ENCODE measurements at places on chromosomes 5 and 9. TPM values are rescaled to one million over a fixed set of nuclear protein-coding genes. Genes with fewer than 3 reads are reported as not detected.

Gene DOCK2
- 109 TPM for polyA plus RNA-seq

Gene TLX3
- not detected for polyA plus RNA-seq

Gene C5orf34
- polyA plus RNA-seq: 12.2 TPM

Gene MUSK
- not detected for polyA plus RNA-seq

Gene STC2
- 2.0 TPM for polyA plus RNA-seq

Gene MRPS30
- 72.3 TPM for polyA plus RNA-seq

Gene CCDC192
- polyA plus RNA-seq: 0.50 TPM

Gene MSANTD3
- 6.0 TPM for polyA plus RNA-seq

Gene PLK2
- 0.85 TPM for polyA plus RNA-seq

Gene PCAT7
- not detected for polyA plus RNA-seq

Gene PCDHB6
- not detected for polyA plus RNA-seq

GRCh38 chr9:16624744-16625117 lies 245.7 kb downstream of the BNC2 start:
- H3K27me3 ChIP-seq: peaks cover 2% of the 10 kb centered on the region
- DNase-seq: no peak
- no peak overlapping the region for H3K27ac ChIP-seq
- no peaks in the 10 kb centered on the region for H3K36me3 ChIP-seq
- H3K4me3 ChIP-seq: no peak overlapping the region

GRCh38 chr9:129568560-129569501 lies 52.1 kb downstream of the C9orf50 start:
- no peak overlapping the region for H3K27ac ChIP-seq
- DNase-seq: no peak
- no peaks in the 10 kb centered on the region for H3K36me3 ChIP-seq
- peaks cover 4% of the 10 kb centered on the region for H3K4me1 ChIP-seq

GRCh38 chr5:147674411-147674810 lies 108.1 kb downstream of the JAKMIP2 start:
- no peak for DNase-seq
- H3K27me3 ChIP-seq: no peaks in the 10 kb centered on the region
- H3K4me1 ChIP-seq: no peaks in the 10 kb centered on the region
- H3K36me3 ChIP-seq: no peaks in the 10 kb centered on the region
- no peak overlapping the region for H3K4me3 ChIP-seq

DNA sequence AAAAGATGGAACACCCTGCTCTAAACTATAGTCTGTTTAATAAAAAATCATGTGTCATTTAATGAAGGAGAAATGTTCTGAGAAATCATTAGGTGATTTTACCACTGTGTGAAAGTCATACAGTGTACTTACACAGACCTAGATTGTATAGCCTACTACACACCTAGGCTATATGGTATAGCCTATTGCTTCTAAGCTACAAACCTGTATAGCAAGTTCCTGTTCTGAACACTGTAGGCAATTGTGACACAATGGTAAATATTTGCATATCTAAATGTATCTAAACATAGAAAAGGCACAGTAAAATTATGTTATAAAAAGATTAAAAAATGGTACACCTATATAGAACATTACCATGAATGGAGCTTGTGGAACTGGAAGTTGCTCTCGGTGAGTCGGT lies 40.6 kb downstream of the EFNA5 start:
- H3K4me3 ChIP-seq: no peak overlapping the region
- no peaks in the 10 kb centered on the region for H3K4me1 ChIP-seq
- DNase-seq: no peak
- no peaks in the 10 kb centered on the region for H3K27me3 ChIP-seq
- no peaks in the 10 kb centered on the region for H3K36me3 ChIP-seq
- H3K27ac ChIP-seq: no peak overlapping the region

DNA sequence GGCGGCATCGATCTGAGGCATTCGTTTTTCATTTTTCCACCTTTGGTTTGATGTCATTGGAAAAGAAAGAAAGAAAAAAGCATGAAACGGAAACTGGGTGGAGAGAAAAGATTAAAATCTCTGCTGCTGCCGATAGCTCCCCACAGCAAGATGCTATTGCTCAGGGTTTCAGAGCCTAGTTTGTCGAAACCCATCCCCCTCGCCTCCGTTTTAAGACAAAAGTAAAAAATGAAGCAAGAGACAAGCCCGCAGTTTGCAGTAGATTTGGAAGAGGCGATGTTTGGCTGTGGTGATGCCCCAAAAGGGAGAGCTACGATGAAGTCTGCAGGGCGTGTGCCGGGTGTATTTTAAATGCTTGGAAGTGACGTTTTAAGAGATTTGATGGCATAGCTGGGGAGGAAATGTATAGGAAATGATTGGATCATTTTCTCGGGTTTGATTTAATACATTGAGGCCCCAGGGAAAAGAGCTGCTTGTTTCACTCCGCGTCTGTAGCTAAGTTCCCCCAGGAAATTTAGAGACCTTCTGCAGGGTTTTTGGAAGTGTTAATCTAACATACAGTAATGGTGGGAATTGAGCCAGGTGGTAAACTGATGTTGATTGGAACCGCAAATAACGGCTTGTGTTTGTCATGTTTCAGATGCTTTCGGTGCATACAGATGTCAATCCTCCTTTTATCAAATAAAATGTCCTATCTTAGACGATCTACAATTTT lies 909 bp downstream of the NDFIP1 start:
- H3K27ac ChIP-seq: no peak overlapping the region
- DNase-seq: no peak
- peaks cover 11% of the 10 kb centered on the region for H3K4me1 ChIP-seq
- peak overlapping the region; percentile 52 for H3K4me3 ChIP-seq

DNA sequence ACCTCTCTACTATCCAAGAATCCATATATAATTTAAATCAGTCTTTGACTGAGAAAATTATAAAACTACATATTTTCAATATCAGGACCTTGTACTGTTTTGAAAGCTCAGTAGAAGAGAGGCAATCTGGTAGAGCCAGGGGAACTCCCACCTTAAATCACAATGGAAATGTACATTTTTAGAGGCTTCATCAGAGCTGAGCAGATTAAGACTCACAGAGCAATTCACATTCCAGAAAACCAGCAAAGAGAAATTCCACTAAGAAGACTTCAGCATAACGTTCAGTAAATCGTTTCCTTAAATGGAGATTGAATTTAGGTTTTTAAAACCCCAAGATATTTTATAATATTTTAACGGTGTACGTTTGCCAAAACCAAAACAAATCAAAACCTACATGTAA lies 227.8 kb upstream of the TRPM3 start:
- no peaks in the 10 kb centered on the region for H3K4me1 ChIP-seq
- no peaks in the 10 kb centered on the region for H3K27me3 ChIP-seq
- no peak overlapping the region for H3K27ac ChIP-seq
- DNase-seq: no peak
- H3K4me3 ChIP-seq: no peak overlapping the region

DNA sequence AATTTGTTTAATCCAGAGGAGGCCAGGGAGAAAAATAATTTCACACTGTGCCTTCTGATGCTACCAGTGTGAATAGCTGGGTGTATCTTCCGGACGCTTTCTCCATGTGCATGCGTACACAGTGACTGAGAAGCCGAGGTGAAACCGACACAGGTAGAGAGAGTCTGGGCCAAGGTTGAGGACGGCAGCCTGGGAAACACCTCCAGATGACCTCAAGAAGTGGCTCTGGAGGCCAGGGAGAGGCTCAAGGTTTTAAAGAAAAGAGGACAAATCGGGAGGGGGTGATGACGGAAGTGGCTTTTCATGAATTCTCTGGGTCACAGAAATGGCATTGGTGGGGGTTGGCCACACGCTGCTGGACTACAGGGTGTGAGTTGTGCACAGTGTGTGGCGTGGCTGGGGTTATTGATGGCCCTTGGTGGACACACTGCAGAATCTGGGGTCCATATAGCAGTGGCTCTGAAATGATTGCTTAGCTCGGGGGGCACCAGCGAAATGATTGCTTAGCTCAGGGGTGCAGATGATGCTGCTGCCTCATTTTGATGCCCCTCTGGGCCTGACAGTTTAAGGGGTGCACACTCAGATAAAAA lies 34.1 kb upstream of the LRRC14B start:
- H3K4me3 ChIP-seq: no peak overlapping the region
- no peaks in the 10 kb centered on the region for H3K4me1 ChIP-seq
- no peak for DNase-seq
- H3K36me3 ChIP-seq: no peaks in the 10 kb centered on the region

DNA sequence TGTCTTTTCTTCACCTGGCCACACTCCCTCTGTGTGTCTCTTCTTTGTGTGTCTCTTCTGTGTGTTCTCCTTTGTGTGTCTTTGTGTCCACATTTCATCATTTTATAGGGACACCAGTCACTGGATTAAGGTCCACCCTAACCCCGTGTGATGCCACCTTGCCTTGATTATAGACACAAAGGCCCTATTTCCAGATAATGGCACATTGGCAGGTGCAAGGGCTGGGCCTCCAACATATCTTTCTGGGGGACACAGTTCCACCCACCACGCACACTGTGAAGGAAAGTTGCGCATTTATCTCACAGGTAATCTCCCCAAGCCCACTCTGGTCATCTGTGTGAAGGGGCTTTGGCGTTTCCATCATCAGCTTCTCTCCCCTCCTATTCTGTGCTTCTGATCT lies 334.6 kb upstream of the IRX1 start:
- no peak overlapping the region for H3K4me3 ChIP-seq
- no peaks in the 10 kb centered on the region for H3K27me3 ChIP-seq
- H3K4me1 ChIP-seq: no peaks in the 10 kb centered on the region
- H3K36me3 ChIP-seq: no peaks in the 10 kb centered on the region
- H3K27ac ChIP-seq: no peak overlapping the region
- DNase-seq: no peak

DNA sequence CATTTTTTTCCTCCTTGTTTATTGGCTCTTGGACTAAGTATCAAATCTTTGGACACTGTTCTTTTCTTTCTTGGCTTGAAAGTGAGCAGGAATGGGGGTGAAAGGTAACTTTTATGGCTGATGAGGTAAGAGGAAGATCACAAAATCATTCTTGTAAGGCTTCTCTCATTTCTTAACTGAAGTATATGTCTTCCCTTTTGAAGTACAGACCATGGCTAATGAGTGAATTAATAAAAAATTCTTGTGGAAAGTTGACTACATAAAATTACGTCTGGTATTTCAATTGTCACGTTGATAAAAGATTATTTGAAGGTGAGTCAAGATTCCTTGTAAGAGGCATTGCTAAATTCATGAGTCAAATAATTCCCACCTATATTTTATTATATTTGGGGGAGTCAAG lies 25.1 kb downstream of the VCAN start:
- DNase-seq: no peak
- no peaks in the 10 kb centered on the region for H3K4me1 ChIP-seq
- no peaks in the 10 kb centered on the region for H3K27me3 ChIP-seq
- no peaks in the 10 kb centered on the region for H3K36me3 ChIP-seq

- no peak overlapping the region for H3K27ac ChIP-seq
- no peak for DNase-seq
- H3K27me3 ChIP-seq: peaks cover 12% of the 10 kb centered on the region
Observed at GRCh38 chr5:32709750-32710549, 1.2 kb upstream of the NPR3 start.

DNA sequence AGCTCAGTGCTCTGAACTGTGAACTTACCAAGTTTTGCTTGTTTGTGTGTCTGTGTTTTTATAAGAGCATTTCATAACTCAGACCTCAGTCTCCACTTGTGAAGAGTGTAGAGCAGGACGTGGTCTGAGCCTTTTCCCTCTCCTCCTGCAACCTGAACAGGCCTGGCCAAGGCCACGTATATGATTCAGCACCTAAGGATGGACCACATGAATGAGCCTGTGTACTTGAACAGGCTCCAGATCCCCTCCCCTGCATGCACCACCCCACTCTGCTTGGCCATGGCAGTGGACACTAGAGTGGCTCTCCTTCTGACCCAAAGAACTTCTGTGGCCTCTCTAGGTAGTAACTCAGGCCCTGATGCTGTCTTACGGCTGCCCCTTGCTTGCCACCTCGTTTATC lies 125.9 kb upstream of the FSTL4 start:
- no peak overlapping the region for H3K4me3 ChIP-seq
- no peaks in the 10 kb centered on the region for H3K27me3 ChIP-seq
- DNase-seq: no peak
- peaks cover 4% of the 10 kb centered on the region for H3K4me1 ChIP-seq
- H3K27ac ChIP-seq: no peak overlapping the region

GRCh38 chr9:113695901-113696300 lies 180.2 kb upstream of the ZNF618 start:
- H3K4me1 ChIP-seq: no peaks in the 10 kb centered on the region
- no peaks in the 10 kb centered on the region for H3K27me3 ChIP-seq
- no peak for DNase-seq
- no peaks in the 10 kb centered on the region for H3K36me3 ChIP-seq

GRCh38 chr5:113663879-113664541 lies 150.5 kb downstream of the YTHDC2 start:
- H3K4me3 ChIP-seq: no peak overlapping the region
- DNase-seq: no peak
- H3K36me3 ChIP-seq: no peaks in the 10 kb centered on the region
- H3K4me1 ChIP-seq: no peaks in the 10 kb centered on the region
- H3K27me3 ChIP-seq: no peaks in the 10 kb centered on the region
- no peak overlapping the region for H3K27ac ChIP-seq

- H3K27ac ChIP-seq: no peak overlapping the region
- no peaks in the 10 kb centered on the region for H3K27me3 ChIP-seq
- H3K4me1 ChIP-seq: no peaks in the 10 kb centered on the region
Observed at GRCh38 chr5:4541334-4541733, 598.8 kb upstream of the ADAMTS16 start.

DNA sequence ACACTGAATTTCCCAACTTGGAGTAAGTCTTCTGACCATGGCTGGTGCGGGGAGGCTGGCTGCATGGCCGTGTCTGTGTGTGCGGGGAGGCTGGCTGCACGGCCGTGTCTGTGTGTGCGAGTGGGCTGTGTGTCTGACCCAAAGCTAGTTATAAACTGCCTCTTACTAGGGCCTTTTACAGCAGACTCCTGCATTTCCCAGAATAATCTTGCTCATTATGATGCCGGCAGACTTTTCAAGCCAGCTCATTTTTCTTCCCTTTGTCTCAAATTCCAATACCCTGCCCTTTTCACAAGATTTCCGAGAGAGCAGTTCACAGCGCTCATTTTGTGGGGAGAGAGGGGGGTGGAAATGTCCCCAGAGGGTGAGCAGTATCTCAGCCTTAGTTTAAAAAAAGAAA lies 470.7 kb upstream of the BRINP1 start:
- H3K4me1 ChIP-seq: no peaks in the 10 kb centered on the region
- no peaks in the 10 kb centered on the region for H3K27me3 ChIP-seq
- no peaks in the 10 kb centered on the region for H3K36me3 ChIP-seq
- DNase-seq: no peak
- no peak overlapping the region for H3K4me3 ChIP-seq

DNA sequence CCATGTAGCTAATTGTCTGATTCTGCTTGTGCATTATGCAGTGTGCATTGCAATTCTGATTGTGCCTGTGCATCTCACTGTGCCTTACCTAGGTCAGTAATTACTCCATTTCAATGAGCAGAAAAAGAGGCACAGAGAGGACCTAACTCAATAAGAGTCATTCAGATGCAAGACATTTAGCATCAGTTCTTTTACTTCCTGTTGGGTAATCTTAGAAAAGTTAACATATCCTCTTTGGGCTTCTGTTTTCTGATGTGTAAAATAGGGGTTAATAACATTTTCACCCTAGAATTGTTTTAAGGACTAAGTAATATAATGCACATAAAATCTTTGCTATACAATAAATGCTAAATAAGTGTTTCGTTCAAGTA lies 7.0 kb upstream of the DCTN4 start:
- DNase-seq: no peak
- no peaks in the 10 kb centered on the region for H3K36me3 ChIP-seq
- H3K27ac ChIP-seq: no peak overlapping the region
- no peaks in the 10 kb centered on the region for H3K27me3 ChIP-seq
